ENCODE measurements at places on chromosomes 16 and 17. TPM values are rescaled to one million over a fixed set of nuclear protein-coding genes. Genes with fewer than 3 reads are reported as not detected.

DNA sequence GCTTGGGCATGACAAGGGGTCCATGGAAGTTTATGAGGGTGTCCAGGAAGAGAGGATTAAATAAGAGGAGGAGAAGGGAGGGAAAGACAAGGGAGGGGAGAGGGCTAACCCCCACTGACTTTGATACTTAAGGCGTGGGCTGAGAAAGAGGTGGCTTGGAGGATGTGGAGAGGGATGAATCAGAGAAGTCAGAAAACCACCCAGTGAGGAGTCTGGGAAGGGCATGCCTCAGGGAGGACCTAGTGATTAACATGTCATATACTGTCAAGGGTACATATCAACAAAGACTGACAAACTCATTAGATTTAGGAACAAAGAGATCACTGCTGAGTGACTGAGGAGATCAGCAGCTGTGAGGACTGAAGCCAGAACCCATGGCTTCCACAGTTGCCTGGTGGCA is 145.4 kb downstream of the IRX5 start:
- DNase-seq: no peak

PYY gene
- total RNA-seq: not detected

TK2 gene
- 18.6 TPM for total RNA-seq

- peak; percentile 90 for DNase-seq
Observed at GRCh38 chr16:31382485-31383161, 10.5 kb upstream of the ITGAD start.

GRCh38 chr16:15597135-15597534 is 45.8 kb downstream of the MARF1 start:
- no peak for DNase-seq

DNA sequence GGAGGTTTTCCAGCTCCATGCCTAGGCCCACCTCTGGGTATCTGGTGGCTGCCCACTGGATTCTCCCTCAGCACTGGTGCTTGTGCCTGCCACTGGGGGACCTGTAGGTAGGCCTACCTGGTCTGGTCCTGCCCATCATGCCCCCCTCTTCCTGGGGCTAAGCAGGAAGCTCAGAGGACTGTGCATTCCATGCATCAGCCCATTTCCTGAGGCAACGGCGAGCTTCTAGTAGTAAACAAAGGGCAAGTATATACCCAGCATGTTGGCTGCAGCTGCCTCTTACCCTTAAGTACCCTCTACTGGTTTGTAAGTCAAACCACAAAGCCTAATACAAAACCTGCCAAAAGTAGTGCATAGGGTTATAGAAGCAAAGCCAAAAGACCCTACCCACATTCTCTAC is 37.5 kb downstream of the SDR42E1 start:
- no peak for DNase-seq

DNA sequence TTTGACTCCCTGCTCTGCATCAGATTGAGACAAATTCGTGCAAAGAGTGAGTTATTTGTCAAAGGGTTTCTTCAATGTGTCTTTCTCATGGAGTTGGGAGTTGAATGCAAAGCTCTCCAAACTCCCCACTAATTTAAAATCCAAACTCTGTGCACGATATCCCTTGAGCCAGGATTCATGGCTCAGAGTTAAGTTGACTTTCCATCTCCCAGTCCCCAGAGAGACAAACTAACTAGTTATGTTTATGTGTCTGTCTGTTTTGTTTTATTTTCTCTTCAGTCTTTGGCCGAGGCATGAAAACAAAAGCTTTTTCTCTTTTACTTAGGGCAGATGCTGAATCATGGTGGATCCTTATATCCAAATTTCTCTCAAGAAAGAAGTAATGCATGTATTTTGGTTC is 570.0 kb upstream of the CDH5 start:
- DNase-seq: no peak

GRCh38 chr16:78524066-78524595 is 424.7 kb downstream of the WWOX start:
- no peak for DNase-seq

TM4SF5 gene
- total RNA-seq: not detected

SLC13A2 gene
- total RNA-seq: not detected

DNA sequence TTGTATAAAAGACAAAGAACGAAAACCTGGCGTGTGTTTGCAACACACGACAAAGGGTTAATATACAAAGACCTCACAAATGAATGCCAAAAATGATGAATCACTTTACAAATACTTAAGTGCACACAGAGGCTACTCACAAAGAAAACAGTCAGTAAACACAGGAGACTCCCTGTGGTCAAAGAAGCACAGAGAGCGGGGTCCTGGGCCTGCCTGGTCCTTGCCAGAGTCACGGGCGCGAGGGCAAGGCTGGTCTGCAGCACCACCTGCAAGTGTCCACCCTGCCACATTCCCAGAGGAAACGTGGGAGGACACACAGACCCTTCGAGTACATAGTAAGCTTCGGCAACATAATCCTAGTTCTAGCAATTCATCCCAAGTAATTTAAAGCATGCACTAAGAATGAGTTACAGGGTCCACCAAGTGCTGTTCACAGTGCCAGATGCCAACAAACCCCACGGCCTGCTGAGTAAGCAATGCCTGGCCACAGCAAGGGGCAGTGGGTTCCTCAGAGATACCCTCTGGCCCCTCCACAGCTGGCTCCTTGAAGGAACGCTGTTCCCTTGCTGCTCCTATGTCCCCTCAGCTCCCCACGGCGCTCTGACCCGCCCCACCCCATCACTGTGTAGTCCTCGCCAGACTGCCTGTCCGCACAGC is 24.6 kb upstream of the FAAP100 start:
- DNase-seq: no peak

DNA sequence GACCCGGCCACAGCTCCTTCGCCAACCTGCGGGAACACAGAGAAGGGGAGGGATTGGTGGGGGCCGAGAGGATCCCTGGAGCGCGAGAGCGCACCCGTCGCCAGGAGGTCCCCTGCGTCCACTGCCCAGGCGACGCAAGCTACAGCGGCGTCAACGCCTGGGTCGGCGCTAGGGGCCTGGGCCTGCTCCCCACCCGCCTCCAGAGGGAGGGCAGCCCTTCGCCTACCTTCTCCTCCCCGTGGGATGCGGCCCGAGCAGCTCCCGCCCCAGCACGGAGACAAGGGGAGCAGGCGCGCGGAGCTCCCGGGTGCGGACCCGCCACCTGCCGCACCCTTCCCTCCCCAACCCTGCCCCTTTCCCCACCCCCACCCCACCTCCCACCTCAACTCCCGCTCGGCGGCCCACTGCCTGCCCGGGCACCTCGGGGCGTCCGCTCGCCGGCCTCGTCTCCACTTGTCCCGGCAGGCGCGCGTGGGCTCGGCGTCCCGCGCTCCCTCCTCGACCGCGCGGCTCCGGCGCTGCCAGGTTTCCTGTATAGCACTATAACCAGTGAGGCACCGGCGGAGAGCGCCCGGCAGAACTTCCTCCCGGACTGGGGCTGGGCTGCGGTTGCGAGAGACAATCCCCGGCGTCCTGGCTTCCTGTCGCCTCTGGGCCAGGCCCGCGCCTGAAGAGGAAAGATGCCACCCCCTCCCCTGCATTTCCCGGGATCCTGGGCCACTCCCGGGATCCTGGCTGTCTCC is 119.1 kb upstream of the SMURF2 start:
- peak; percentile 94 for DNase-seq

DNA sequence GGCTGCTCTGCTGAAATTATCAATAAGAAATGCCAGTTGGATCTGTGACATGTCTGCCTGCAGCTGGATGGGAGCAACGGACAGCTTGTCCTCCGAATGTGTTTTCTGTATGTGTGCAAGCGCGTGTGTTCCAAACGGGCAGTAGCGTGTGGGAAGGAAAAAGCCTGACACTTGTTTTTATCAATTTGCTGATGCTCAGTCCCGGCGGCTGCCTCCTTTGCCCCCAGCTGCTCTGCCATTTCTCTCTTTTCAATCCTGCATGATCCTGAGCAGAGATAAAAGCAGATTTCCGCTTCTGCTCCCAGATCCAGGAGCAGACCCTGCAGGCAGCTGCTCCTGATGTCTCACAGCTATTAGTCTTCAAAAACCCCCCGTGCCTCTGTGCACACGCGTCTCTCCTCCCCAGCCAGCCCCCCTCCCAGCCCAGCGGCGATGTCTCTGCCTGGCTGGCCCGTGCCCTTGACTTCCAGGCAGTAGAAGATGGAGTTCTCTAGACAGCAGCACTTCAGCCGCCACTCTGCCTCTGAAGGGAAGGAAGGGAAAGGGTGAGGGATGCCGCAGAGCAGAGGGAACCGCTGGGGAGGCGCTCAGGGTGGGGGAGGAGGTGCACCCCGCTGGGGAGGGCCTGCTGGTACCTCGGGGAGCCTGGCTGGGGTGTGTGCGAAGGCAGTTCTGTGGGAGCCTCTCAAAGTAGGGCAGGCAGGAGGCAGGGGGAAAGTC is 4.1 kb downstream of the PRCD start:
- DNase-seq: no peak

Data from Right ventricle myocardium inferior (tissue), 1 donor.